Activated naive CD8-positive, alpha-beta T cell treated with anti-CD3 and anti-CD28 coated beads, Interleukin-2, amount 50 U/mL, for 16 hours (primary cell): ENCODE measurements at places on chromosomes 7 and 10.

GRCh38 chr7:117041007-117041406, 87.7 kb downstream of the ST7 start:
- no peak for DNase-seq

DNA sequence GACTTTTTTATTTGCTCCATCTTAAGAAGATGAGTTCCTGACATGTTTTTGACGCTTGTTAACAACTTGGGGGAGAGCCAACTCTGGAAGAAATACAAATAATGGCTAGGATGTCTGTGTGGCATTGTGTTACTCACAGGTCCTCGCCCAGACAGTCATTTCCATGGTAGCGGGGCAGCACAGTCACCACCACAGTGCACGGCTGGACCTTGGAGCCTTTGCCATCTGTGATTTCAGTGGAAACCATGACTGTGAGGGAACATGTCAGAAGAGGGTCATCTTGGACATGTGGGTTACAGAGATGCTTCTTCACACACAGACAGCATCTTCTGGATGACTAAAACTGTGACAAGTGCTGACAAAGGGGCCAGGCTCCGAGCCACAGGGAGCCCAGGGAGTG, 74.5 kb downstream of the PKD1L1 start:
- no peak for DNase-seq

GRCh38 chr10:53403688-53404087, 631.1 kb upstream of the MBL2 start:
- DNase-seq = no peak

GRCh38 chr10:1187855-1188557, 131.8 kb downstream of the WDR37 start:
- no peak for DNase-seq

- DNase-seq = no peak
Measured at GRCh38 chr7:118836933-118837332, 612.4 kb downstream of the ANKRD7 start.

GRCh38 chr7:57867884-57868701, 418.1 kb downstream of the ZNF716 start:
- no peak for DNase-seq

GRCh38 chr7:184294-185264, 7.8 kb upstream of the FAM20C start:
- no peak for DNase-seq

GRCh38 chr7:139297795-139298194, 43.3 kb upstream of the FMC1 start:
- no peak for DNase-seq

GRCh38 chr10:16681521-16681920, 135.7 kb downstream of the RSU1 start:
- no peak for DNase-seq

- no peak for DNase-seq
Measured at GRCh38 chr7:159109653-159110035, 35.0 kb downstream of the VIPR2 start.

- DNase-seq = no peak
Measured at GRCh38 chr7:105990141-105990540, 27.1 kb downstream of the CDHR3 start.

DNA sequence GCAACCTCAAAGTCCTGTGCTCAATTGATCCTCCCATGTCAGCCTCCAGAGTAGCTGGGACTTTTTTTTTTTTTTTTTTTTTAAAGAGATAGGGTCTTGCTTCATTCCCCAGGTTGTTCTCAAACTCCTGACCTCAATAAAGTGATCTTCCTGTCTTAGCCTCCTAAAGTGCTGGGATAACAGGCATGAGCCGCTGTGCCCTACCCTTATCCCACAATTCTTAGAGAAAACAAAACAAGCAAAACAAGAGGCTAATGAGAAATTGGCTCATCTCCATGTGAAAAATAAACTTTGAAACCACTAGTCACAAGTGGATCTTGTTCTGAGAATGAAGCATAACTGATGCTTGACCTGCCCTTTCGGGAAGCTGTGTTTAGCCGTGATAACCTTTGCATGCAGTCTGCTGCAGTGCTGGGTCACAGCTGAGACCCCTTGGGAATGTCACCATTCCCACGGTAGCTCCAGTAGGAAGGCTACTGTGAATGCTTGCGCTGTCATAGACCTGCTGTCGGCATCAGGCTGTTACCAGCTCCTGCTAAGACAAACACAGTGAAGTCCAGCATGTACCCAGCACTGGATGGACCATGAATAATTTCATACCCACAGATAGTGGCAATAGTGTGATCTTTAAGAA, 290.7 kb upstream of the KIAA1217 start:
- no peak for DNase-seq

GRCh38 chr10:102120991-102121738, 997 bp upstream of the LDB1 start:
- DNase-seq = no peak

DNA sequence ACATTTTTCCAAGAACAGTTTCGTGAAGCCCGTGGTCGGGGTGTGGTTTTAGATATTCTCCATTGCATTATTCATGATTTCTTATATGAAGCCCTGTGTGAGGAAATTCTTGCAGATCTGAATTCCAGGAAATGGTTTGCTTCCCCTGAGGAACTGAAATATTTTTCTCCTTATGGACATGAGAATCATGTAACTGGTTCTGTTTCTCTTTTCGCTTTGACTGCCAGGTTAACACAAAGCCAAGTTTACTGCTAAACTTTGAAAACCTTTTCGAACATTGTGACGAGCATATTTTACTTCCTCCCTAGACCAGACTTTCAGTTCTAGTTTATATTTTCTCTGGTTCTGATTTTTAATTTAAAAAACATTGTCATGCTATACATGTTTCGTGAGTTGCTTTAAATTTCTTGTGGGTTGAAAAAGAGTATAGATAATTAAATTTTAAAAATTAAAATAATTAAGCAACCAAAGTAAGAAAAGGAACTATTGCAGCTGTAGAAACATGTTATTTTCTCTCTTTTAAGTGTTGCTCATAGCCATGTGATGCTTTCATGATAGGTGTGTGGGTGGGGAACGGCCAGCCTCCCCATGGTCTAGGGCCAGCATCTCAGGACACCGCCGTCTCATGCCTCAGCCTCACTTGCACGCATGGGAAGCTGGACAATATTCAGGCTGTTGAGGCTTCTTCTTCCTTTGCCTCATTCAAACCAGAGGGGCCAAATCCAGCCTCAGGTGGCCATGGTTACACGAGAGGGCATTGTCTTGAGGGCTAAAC, 97.1 kb downstream of the CREB5 start:
- no peak for DNase-seq

DNA sequence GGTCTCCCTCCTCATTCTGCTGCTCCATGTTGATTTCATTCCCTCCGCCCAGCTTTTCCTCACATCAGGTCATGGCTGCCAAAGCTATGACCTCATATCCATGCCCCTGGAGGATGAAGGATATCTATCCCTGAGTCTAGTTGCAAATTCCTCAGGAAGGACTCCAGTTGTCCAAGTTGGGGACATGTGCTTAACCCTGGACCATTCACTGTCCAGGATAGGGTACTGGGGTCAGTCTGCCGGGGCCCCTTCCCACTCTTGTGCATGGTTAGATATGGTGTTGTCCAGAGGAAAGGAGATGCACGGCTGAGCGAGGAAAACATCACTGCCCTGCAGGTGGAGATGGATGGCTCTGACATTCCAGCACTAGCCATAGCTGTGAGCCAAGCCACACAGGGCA, 51.9 kb upstream of the COMTD1 start:
- DNase-seq = no peak

- no peak for DNase-seq
Measured at GRCh38 chr10:69837261-69837660, 35.6 kb downstream of the COL13A1 start.

DNA sequence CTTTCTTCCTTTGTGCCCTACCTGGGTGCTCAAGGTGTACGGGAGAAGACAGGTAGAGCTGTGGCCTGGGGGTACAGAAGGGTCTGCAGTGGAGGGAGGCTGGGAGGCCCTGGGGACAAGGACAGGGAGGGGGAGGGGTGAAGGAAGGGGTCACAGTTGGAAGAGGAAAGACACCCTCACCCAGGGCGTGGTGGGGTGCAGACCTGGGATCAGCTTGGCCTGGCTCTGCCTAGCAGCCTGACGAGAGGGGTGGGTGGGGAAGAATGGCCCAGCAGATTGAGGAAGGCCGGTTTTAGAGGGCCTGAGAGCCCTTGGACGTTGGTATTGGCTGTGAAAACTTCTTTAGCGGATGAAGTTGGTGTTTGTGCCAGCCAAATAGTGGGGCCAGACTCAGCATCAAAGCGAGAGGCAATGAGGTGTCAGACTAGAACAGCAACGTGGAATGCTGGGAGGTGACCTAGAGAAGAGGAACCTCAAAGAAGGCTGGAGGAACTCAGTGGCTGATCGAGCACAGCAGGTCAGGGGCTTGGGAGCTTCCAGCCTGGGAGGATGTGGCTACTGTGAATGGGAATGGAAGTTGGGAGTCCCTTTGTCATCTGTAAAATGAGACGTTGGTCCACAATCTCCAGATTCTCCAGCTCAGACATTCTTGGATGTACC, 18.1 kb upstream of the TRIM8 start:
- no peak for DNase-seq

DNA sequence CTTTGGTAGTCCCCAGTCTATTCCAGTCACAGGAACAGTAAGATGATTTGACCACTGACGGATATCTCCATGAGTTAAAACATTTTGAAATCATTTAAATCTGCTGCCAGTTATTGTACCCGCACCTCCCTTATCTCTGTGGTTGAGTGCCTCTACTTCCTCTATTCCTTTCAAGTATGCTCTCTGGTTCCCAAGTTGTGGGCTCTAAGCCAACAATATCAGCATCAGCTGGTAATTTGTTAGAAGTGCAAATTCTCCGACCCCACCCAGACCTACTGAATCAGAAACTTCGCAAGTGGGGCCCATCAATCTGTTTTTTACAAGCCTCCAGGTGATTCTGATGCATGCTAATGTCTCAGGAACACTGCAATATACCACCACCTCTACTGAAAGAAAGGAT, 235.5 kb downstream of the CCSER2 start:
- no peak for DNase-seq

DNA sequence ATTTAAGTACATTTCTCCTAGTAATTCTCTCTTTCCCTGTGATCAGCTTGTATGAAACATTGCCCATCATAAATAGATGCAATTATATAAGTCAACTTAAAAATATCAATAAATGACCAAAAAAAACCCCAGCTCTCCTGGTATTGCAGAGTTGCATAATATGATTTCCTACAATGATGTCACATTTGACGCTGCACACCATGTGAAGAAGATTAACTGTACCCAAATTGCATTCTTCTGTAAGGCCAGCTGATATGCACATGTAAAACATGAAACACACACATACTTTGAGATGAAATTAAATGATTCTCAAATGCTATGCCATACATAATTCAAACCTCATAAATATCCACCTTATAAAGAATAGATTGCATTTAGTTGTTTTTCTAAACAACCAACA, 115.5 kb downstream of the AGMO start:
- DNase-seq = no peak

DNA sequence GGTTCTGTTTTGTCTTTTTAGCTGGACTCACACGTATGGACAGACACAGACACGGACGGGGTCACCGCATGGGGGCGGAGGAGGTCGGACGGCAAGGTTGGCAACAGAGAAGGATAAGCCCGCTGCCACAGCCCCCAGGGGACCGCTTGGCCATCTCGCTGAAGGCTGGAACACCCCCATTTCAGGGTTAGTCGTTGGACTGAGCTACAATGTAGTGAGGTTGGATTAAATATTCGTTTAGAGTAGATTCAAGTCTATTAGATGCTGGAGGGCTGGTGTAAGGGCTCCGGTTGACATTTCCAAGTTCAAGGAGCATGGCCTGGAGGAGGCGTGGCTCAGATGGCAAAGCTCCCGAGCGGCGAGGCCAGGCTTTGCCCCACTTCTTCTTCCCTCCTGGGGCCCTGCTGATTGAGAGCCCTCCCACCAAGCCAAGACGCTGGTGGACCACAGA, 35.2 kb downstream of the PPIF start:
- DNase-seq = no peak

DNA sequence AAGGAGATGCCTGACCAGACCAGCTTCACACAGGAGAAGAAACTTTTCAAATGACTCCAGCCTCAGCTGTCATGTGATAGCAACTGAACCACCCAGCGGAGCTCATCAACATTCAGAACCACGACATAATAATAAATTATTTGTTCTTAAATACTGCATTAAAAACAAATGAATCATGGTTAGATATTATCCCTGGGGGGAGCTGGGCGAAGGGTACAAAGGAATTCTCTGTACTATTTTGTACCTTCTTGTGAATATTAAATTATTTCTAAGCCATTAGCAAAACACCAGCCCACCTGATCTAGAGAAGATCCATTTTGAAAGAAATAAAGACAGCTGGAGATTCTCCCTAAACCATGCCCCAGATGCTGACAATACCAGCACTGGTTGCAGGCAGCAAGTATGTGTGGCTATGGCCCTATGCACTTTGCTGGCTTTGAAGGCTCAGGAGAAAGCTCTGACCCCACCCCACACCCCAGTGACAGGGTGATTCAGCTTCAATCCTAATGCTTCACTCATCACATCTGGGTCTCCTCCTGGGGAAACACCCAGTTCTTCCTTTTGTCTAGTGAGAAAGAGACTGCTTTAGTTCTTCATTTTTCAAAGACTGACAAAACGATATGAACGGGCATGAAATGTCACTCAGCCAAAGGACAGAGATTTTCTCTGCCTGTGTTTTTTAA, 45.5 kb upstream of the NKX2-3 start:
- DNase-seq = no peak

- DNase-seq = no peak
Measured at GRCh38 chr10:55214608-55215007, 413.6 kb upstream of the PCDH15 start.

DNA sequence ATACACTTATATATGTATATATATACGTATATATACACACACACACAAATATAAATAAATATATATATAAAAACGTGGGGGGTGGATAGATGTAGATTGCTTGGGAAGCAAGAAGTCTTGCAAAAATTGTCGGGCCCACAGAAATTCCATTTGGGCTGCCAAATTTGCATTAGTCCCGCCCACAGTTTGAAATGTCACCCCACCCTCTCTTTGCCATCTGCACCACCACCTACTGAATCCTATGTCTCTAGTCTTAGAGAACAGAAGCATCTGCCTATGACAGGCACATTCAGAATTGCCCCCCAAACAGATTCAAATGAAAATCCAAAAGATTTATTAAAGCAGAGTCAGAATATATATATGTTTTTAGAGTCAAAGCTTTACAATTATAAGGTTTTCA, 25.6 kb upstream of the CACNA2D1 start:
- DNase-seq = no peak

GRCh38 chr7:36905841-36906240, 181.5 kb upstream of the AOAH start:
- no peak for DNase-seq

- no peak for DNase-seq
Measured at GRCh38 chr7:91915401-91916050, 25.1 kb upstream of the AKAP9 start.

DNA sequence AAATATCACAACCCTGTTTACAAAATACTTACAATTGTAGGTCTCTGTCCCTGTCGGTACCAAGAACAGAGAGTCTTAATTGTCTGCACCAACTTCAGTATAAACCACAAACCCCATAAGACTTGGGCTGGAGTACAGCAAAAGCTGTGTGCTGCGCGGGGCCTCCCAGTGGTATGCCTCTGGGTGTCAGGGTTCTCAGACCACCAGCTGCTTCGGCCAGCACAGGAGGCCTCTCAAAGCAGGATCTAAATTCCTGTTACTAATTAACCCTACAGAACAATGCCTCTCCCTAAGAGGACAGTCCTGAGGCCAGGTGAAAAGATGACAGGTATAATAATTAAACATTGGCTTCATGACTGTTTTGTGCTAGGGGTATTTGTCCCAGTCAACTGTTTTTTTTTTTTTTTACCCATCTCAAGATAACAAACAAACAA, 957 bp upstream of the SVIL start:
- no peak for DNase-seq

GRCh38 chr10:79401015-79401921, 44.2 kb downstream of the ZCCHC24 start:
- no peak for DNase-seq
